Skin of body (tissue), 3 donors: ENCODE measurements at places on chromosomes 11 and 22. TPM values are rescaled to one million over a fixed set of nuclear protein-coding genes. Genes with fewer than 3 reads are reported as not detected.

DNA sequence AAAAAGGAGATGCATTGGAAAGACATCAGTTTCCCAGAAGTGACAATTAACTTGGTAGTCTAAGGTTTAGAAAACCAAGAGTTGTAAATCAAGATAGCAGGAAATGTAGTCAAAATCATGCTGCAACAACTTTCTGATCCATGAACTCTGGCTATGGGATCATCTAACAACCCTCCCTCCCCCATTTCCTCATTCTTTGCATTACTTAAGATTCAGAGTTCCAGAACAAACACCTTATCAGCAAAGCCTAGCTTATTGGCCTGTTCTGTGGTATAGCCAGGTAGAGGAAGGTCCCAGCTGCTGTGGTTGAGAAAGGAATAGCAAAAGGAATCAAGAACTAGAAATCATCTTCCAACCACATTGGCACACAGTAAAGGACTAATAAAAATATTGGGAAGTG lies 651.1 kb downstream of the METTL15 start:
- no peak for DNase-seq

GRCh38 chr22:37304595-37305343 lies 22.5 kb downstream of the CYTH4 start:
- DNase-seq = no peak

DNA sequence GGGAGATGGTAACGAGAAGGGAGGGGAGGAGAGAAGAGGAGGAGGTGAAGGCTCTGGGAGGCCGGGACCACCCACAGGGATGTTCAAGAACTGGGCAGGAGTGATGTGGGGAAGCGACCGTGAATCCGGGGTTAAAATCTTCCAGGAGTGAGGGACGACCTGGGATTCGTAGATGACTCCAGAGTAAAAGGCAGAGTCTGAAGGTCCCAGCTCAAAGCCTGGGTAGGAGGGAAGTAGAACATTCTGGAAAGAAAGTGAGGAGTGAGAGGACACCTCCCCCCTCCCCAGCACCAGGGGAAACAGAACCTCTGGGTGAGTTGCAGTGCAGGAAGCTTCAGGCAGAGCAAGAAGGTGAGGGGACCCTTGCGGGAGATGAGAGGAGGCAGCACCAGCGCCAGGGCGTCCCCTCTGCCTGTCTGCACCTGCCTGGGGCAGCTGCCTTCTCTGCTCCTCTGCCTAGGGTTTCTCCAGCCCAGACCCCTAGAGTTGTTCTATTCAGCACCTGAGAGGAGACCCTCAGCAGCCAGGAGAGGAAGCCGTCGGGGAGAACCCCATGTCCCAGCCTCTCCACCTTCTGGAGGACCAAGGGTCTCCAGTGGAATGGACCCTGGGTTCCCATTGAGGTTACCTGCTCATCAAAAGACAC lies 49.7 kb downstream of the LINC01488 start:
- no peak for DNase-seq

DNA sequence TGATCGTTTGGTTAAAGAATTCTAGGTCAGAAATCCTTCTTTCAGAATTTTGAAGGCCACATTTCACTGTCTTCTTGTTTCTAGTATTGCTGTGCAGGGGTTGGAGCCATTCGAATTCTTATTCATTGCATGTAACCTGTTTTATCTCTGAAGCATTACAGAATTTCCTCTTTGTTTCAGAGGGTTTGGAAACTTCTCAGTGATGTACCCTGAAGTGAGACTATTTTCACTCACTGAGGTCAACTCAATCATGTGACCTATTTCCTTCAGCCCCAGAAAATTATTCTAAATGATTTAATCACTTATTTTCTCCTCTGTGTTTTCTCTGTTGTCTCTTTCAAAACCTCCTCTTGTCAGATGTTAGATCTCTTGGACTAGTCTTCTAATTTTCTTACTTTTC lies 147.8 kb downstream of the ENTHD1 start:
- DNase-seq = no peak

DNA sequence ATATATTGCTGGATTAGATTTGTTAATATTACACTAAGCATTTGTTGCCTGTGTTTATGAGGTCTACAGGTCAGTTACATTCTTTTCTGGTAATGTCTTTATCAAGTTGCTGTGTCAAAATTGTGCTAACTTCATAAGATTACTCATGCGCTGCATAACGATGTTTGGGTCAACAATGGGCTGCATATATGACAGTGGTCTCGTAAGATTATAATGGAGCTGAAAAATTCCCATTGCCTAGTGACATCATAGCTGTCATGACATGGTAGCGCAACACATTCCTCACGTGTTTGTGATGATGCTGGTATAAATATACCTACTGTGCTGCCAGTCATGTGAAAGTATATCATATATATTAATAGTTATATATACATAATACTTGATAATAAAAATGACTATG lies 34.2 kb downstream of the POLD3 start:
- DNase-seq = no peak

- DNase-seq = no peak
Observed at GRCh38 chr22:49724893-49725489, 102.7 kb downstream of the BRD1 start.

RAG2 gene
- total RNA-seq = 0.30 TPM

PVALB gene
- not detected for total RNA-seq

CCDC116 gene
- 0.20 TPM for total RNA-seq
